ENCODE measurements at places on chromosomes 2 and 18.
A peak's percentile ranks its signal among the peaks of the same experiment; 100 is the strongest.

GRCh38 chr2:45789961-45790723 is 138.7 kb downstream of the PRKCE start:
- DNase-seq: no peak

DNA sequence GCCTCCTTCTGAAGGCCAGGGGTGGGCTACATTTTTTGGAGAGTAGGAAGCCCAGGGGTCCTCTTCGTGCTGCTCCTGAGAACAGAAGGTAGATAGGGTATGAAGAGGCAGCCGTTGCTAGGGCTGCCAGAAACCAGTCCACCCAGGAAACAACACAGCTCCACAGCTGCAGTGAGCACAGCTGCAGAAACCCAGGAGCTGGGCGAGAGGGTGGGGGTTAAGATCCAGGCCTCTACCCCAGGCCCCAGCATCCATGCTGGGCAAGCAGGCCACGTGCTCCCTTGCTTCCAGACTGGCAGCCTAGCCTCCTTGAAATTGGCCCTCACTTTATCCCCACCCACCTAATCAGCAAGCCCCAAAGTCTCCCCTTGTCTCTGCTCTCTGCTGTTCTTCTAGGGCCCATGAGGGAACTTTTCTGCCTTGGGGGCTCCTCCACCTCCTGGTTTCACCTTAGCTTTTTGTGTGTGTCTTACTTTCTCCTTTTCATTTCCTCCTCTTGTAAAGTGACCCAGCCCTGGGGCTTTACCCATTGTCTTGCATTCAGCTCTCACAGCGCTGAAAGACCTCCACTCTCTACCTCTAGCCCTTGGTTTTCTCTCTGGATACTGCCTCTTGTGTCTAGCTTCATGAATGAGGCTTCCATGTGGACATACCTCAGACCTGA is 30.7 kb downstream of the STON1 start:
- DNase-seq: no peak

GRCh38 chr2:235576337-235576910 is 82.6 kb downstream of the AGAP1 start:
- no peak for DNase-seq

DNA sequence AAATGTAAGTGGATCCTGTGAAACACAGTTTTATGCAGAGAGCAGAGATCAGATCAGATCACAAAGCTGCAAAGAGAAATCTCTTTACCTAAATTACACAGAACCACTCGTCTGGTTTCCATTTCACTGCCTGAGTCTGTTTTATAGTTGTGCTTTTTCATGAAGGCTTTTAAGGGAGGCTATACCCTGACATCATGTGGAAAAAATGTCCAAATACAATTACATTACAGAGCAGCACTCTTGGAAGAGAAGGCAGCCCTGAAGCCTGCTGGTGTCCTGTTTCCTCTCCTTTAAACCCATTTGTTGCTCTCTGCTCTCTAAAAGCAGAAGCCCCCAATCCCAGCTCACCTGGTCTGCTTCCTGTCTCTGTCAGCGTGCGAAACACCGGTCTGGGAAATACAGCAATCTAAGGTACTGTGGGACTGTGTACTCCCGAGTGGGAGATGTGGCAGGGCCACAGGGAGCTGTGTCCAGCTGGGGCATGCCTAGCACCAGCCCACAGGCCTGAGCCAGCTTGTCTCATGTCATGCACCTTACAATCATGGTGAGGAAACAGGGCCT is 24.8 kb upstream of the ZFP36L2 start:
- DNase-seq: peak; percentile 86

- DNase-seq: peak; percentile 80
These were observed 73.5 kb downstream of the CHN1 start for GRCh38 chr2:174931724-174932123.

- DNase-seq: peak; percentile 13
These were observed 122.6 kb downstream of the LRP1B start for GRCh38 chr2:142008135-142008744.

GRCh38 chr2:134536296-134536695 is 182.5 kb downstream of the TMEM163 start:
- no peak for DNase-seq

Measured in EH (cell line).